ENCODE measurements at places on chromosomes 4 and X. TPM values are rescaled to one million over a fixed set of nuclear protein-coding genes. Genes with fewer than 3 reads are reported as not detected.

PNMA6F gene
- total RNA-seq, result not detected

AGA gene
- 26.0 TPM for total RNA-seq

IQSEC2 gene
- 0.10 TPM for total RNA-seq

SULT1B1 gene
- total RNA-seq, result 7.1 TPM

FAM241A gene
- 1.2 TPM for total RNA-seq

SYNPO2 gene
- total RNA-seq, result 1.2 TPM

COL4A6 gene
- total RNA-seq, result not detected

Measured in activated CD4-positive, alpha-beta T cell treated with anti-CD3 and anti-CD28 coated beads, Interleukin-2, amount 10 ng/mL, durations not matched to agents 7 days and 5 days (primary cell).